ENCODE measurements at places on chromosomes 1 and 21.

DNA sequence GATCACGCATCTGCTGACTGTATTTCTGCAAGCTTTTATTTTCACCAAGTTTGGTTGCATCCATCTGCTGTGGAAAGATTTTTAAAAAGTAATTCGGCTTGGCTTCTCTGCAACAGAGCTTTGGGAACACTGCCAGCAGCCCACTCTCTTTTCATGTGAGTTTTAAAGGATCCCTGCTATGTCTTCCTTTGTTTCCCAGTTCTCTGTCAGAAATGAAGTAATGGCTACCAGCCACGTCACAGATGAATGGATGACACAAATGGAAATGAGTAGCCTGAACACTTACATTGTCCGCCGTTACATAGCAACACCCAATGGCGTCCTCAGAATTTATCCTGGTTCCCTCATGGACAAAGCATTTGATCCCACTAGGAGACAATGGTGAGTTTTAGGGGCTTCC lies 80.6 kb upstream of the RAVER2 start:
- DNase-seq: no peak

DNA sequence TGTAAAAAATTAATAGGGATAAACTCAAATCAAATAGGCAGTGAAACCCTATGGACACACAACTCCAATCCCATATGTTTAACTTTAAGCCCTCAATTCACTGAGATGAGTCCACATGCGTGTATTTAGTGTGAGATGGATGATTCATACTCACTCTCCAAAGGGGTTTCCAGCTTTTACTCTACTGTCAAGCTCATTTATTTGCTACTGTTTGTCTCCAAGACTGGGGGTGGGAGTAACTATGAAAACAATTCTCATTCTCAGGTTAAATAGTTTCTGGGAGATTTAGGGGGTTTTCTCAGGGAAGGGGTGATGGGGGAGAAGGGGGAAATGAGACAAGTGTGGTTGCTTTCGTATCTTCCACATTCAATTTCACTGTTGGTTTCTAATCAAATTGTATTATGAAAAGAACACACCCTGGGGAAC lies 2.7 kb downstream of the RAB29 start:
- no peak for DNase-seq

DNA sequence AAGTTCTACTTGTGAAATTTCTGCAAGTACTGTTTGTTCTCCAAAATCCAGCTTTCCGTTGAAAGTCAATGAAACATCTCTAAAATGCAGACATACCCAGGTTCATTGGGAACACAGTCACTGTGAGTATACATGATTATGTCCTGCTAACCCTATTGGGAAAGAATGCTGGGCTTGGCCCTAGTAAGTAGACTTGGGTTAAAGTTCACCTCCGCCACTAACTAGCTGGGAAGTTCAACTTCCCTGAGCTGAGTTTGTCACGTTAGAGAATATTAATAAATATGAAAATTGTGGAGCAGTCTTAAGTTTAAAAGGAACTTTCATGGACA lies 10.5 kb upstream of the PGD start:
- DNase-seq: no peak

GRCh38 chr1:5744911-5745799 lies 247.1 kb downstream of the NPHP4 start:
- DNase-seq: no peak

- no peak for DNase-seq
Observed at GRCh38 chr1:6447818-6448748, 17.9 kb downstream of the TNFRSF25 start.

DNA sequence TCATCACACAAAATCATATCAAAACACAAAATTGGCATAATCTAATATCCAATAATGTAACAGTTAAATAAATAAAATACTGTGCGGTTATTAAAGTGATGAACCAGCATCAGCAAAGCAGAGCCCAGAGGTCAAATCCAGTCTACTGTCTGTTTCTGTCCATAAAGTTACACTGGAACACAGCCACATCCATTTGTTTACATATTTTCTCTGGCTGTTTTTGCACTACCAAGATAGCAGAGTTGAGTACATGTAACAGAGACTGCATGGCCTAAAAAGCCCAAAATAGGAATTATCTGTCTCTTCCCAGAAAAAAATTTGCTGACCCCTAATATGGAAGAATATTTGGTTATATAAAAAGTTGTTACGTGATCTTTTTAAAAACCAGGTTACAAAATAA lies 242.2 kb upstream of the DMRTA2 start:
- no peak for DNase-seq

DNA sequence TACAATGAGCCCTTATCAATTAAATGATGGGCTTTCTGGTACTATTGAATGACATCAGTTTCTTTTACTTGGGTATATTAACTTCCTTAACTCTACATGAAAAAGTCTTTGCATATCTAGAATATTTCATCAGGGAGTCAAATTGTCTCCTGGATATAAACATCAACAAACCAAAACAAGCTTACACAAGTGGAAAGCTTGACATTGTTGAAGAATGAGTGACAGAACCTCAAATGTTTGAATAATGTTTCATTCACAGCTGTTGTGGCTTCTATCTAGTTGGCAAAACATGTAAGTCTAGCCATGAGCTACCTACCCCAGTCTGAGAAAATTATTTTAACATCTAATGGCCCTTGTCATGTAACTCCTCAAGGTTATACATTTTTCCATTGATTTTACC lies 604.8 kb upstream of the ADAMTS5 start:
- no peak for DNase-seq

- DNase-seq: no peak
Observed at GRCh38 chr1:6358757-6359201, 34.8 kb downstream of the ACOT7 start.

- no peak for DNase-seq
Observed at GRCh38 chr1:91511386-91511785, 10.7 kb downstream of the CDC7 start.

GRCh38 chr1:229325853-229326487 lies 16.9 kb downstream of the CCSAP start:
- no peak for DNase-seq

GRCh38 chr1:197440715-197441114 lies 172.7 kb downstream of the CRB1 start:
- no peak for DNase-seq
